ENCODE measurements at places on chromosomes 11 and 22. TPM values are rescaled to one million over a fixed set of nuclear protein-coding genes. Genes with fewer than 3 reads are reported as not detected.
A peak's percentile ranks its signal among the peaks of the same experiment; 100 is the strongest.

Gene SLCO2B1
- not detected for total RNA-seq

- no peak for DNase-seq
- H3K4me3 ChIP-seq: no peak overlapping the region
- no peaks in the 10 kb centered on the region for H3K4me1 ChIP-seq
- H3K27me3 ChIP-seq: no peaks in the 10 kb centered on the region
- no peaks in the 10 kb centered on the region for H3K36me3 ChIP-seq
Observed at GRCh38 chr11:100902454-100903141, 215.5 kb downstream of the ARHGAP42 start.

GRCh38 chr11:133950874-133951326, 5.9 kb downstream of the IGSF9B start:
- no peak overlapping the region for H3K27ac ChIP-seq
- no peak for DNase-seq
- peaks cover 16% of the 10 kb centered on the region for H3K27me3 ChIP-seq
- no peak overlapping the region for H3K4me3 ChIP-seq
- no peaks in the 10 kb centered on the region for H3K36me3 ChIP-seq
- peaks cover 72% of the 10 kb centered on the region for H3K4me1 ChIP-seq

- H3K36me3 ChIP-seq: no peaks in the 10 kb centered on the region
- no peak for DNase-seq
- no peak overlapping the region for H3K4me3 ChIP-seq
- H3K27ac ChIP-seq: no peak overlapping the region
Observed at GRCh38 chr11:124884869-124885479, 12.7 kb downstream of the ROBO4 start.

GRCh38 chr11:46238078-46238966, 39.1 kb upstream of the CREB3L1 start:
- DNase-seq: peak; percentile 42
- no peak overlapping the region for H3K27ac ChIP-seq
- no peaks in the 10 kb centered on the region for H3K36me3 ChIP-seq
- H3K4me3 ChIP-seq: peak overlapping the region; percentile 41
- H3K27me3 ChIP-seq: peaks cover 14% of the 10 kb centered on the region

DNA sequence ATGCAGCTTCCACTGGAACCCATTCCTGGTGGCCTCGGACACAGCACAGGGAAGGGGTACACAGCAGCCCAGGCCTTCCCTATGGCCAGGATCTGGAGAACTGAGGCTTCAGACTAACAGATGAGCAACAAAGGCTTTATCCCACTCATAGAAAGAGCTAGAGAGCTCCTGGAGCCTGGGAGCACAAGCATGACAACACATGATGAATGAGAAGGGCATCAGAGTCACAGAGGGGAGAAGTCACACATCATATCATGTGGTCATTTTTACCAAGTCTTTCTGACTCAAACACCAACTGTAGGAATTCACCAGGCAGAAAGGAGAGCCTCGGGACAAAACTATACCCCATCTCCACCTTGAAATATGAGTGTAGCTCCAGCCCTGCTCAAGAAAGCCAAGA, 43.2 kb downstream of the NRXN2 start:
- no peaks in the 10 kb centered on the region for H3K36me3 ChIP-seq
- no peak overlapping the region for H3K4me3 ChIP-seq
- no peak overlapping the region for H3K27ac ChIP-seq
- peaks cover 3% of the 10 kb centered on the region for H3K27me3 ChIP-seq

DNA sequence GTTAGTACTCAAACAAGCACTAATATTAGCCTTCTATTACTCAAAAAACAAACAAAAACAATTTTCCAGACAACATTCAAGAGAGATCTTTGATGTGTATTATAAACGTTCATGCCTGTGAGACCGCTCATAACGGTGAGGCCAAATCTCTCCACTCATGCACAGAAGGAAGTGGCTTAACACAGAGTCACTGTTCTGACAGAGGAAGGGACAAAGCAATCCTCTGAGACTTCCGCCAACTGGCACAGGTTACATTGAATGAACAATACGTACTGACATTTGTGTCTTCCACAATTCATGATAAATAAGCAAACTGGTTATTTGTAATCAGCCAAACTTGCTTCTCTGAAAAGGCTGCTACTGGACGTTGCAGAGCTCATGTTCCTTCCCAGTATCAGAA, 30.5 kb downstream of the CHKA start:
- no peaks in the 10 kb centered on the region for H3K4me1 ChIP-seq
- no peaks in the 10 kb centered on the region for H3K36me3 ChIP-seq
- DNase-seq: no peak
- no peaks in the 10 kb centered on the region for H3K27me3 ChIP-seq
- H3K27ac ChIP-seq: no peak overlapping the region

- H3K4me3 ChIP-seq: no peak overlapping the region
- DNase-seq: no peak
- no peak overlapping the region for H3K27ac ChIP-seq
- no peaks in the 10 kb centered on the region for H3K4me1 ChIP-seq
Observed at GRCh38 chr22:45857519-45857918, 119.4 kb downstream of the WNT7B start.

- H3K27ac ChIP-seq: no peak overlapping the region
- H3K27me3 ChIP-seq: no peaks in the 10 kb centered on the region
- no peak for DNase-seq
Observed at GRCh38 chr22:23531283-23531956, 48.7 kb downstream of the IGLL1 start.

- H3K27ac ChIP-seq: no peak overlapping the region
- no peak overlapping the region for H3K4me3 ChIP-seq
- no peaks in the 10 kb centered on the region for H3K27me3 ChIP-seq
- peaks cover 18% of the 10 kb centered on the region for H3K4me1 ChIP-seq
- H3K36me3 ChIP-seq: no peaks in the 10 kb centered on the region
- DNase-seq: no peak
Observed at GRCh38 chr22:46007848-46008261, 30.9 kb upstream of the WNT7B start.

DNA sequence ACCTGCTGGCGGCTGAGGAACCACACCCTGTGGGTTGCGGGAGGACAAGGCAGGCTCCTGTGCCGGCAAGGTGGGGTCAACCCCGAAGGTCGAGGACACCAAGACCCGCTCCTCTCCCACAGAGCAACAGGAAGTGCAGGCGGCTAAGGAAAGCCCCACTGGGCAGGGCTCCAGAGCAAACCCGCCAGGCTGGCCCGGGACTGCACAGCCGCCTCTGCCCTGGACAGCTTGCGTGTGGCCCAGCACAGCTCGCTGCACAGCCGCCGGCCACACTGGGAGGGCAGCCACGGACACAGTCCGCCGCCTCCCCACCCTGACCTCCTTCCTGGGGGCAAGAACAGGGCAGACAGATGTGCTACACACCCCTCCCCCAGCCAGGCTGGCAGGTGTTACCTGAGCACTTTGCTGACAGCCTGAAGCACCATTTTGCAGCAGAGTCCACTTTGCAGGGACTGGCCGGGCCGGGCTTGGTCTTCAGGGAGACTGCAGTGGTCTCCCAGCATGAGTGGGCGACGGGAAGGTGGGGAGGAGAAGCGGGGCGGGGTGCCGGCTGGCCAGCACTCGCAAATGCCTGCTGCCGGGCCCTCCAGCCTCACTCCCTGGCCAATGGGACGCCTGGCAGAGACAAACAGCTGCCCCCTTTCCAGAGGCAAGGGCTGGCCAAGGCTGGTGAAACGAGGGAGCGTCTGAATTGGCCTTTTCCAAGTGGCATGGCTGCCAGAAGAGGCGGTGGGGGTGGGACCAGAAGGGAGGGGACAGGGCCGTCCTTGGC, at the start of gene MOB2:
MOB2 (minus strand) TSS at position 726 of the 772 bp plus-strand sequence; CDS start at position 503, 223 bp downstream.
- H3K4me3 ChIP-seq: no peak within 1 kb of the TSS
- H3K36me3 ChIP-seq: peaks cover 23% of the 10 kb centered on the region
- no peaks in the 10 kb centered on the region for H3K27me3 ChIP-seq
- peaks cover 56% of the 10 kb centered on the region for H3K4me1 ChIP-seq
- DNase-seq: no peak

- no peak overlapping the region for H3K4me3 ChIP-seq
- no peaks in the 10 kb centered on the region for H3K36me3 ChIP-seq
- peaks cover 5% of the 10 kb centered on the region for H3K4me1 ChIP-seq
- H3K27me3 ChIP-seq: peaks cover 49% of the 10 kb centered on the region
Observed at GRCh38 chr11:79439410-79439885, 1.4 kb downstream of the TENM4 start.

Gene ZNF214
- not detected for total RNA-seq

- H3K4me1 ChIP-seq: no peaks in the 10 kb centered on the region
- peaks cover 83% of the 10 kb centered on the region for H3K36me3 ChIP-seq
- no peak for DNase-seq
Observed at GRCh38 chr22:24060375-24060788, 49.3 kb downstream of the CABIN1 start.

GRCh38 chr11:92123540-92123939, 101.1 kb upstream of the FAT3 start:
- no peak for DNase-seq
- no peak overlapping the region for H3K4me3 ChIP-seq
- no peaks in the 10 kb centered on the region for H3K36me3 ChIP-seq
- H3K27ac ChIP-seq: no peak overlapping the region
- no peaks in the 10 kb centered on the region for H3K4me1 ChIP-seq

- DNase-seq: no peak
- H3K27ac ChIP-seq: no peak overlapping the region
- H3K4me1 ChIP-seq: peaks cover 17% of the 10 kb centered on the region
- peaks cover 22% of the 10 kb centered on the region for H3K27me3 ChIP-seq
Observed at GRCh38 chr11:35614939-35615569, 3.2 kb upstream of the FJX1 start.

Gene RBM4B
- 5.1 TPM for total RNA-seq

DNA sequence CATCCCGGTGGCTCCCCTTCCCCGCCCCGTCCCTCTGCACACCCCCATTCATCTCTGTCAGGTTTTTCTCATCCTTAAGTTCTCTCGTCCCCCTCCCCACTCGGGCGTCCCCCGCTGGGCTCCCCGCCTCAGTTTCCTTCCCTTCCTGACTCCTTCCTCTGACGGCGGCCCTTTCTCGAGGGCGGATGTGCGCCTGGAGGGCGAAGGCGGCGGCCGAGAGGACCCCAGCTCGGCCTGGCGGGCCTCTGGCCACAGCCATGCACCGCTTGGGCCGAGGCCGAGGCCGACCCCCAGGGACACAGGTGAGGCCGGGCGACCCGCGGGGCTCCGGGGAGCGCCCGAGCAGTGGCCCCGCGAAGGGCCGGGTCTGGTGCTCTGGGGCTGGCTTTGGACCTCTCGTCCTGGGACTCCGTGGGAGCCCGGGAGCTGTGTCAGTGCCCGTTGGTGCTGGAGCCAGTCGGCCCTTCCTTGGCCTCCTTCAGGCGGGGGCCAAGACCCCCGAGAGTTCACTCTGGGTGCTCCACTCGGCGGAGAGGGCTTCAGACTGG, 2.9 kb downstream of the PHLDB1 start:
- no peak overlapping the region for H3K27ac ChIP-seq
- H3K27me3 ChIP-seq: peaks cover 9% of the 10 kb centered on the region
- peaks cover 44% of the 10 kb centered on the region for H3K4me1 ChIP-seq
- peak overlapping the region; percentile 47 for H3K4me3 ChIP-seq
- no peaks in the 10 kb centered on the region for H3K36me3 ChIP-seq

DNA sequence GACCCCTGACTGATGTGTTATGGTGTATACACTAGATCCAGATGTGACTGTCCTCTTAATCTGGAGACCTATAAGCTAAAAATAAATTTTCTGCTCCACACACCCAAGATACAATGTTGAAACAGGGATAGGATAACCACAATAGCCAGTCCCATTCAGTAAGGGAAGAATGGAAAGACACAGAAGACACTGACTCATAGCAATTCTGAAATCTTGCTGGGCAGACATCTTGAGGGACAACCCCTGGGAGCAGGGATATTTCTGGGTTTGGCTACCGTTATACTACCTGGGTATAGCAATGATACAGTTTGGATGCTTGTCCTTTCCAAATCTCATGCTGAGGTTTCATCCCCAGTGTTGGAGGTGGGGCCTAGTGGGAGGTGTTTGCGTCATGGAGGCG, 93.9 kb downstream of the BUD13 start:
- H3K4me3 ChIP-seq: no peak overlapping the region
- DNase-seq: no peak
- H3K4me1 ChIP-seq: no peaks in the 10 kb centered on the region
- H3K27ac ChIP-seq: no peak overlapping the region
- H3K36me3 ChIP-seq: no peaks in the 10 kb centered on the region

Measured in CD4-positive, alpha-beta T cell (primary cell).